ENCODE measurements at places on chromosomes 16 and 17.

- no peak for DNase-seq
Observed at GRCh38 chr17:29655323-29655722, 32.6 kb upstream of the CORO6 start.

GRCh38 chr16:51635181-51635580 lies 484.1 kb upstream of the SALL1 start:
- no peak for DNase-seq

DNA sequence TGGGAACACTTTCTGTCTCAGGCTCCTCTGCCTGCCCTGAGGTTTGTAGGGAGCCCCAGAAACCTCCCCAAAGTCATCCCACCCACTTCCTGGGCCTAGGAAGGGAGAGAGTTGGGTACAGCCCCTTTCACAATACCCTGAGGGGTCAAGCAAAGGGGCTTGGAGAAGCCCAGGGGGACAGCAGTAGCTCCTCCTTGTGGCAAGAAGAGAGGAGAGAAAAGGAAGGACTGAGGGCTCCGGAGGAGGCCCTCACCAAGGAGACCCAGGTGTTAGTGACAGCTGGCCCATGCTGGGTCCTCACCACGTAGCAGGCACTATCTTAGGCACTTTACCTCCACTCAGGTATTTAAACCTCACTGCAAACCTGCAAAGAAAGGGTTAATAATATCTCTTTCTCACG lies 112.8 kb downstream of the IRX5 start:
- DNase-seq = no peak

DNA sequence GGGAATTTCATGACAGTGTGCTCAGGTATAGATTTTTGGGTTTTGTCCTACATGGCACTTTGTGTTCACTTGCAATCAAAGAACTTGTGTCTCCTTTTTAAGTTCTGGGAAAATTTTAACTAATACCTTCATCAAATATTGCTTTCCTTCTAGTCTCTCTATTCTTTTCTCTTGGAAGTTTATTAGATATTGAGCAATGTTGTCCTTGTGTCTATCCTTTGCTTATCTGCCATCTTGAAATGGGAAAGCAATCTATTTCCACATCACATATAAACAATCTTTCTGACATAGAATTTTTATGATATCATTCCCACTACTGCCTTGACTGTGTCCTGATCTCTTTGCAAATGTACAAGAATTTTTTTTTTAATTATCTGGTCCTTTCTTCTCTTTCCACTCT lies 4.4 kb upstream of the ABCA9 start:
- DNase-seq = no peak

DNA sequence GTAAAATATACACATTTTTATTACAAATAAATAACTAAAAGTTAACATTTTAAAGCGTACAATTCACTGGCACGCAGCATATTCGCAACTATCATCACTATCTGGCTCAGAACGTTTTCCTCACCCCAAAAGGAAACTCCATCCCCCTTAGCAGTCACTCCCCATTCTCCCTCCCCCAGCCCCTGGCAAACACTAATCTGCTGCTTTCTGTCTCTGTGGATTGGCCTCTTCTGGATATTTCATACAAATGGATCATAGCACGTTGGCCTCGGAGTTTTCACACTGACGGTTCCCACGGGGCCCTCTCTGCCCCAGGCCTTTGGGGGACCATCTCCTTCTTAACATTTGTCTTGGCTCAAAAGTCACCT lies 64.6 kb downstream of the RTN4RL1 start:
- no peak for DNase-seq
